Endothelial cell of coronary artery (primary cell): ENCODE measurements at places on chromosomes 5 and 9. TPM values are rescaled to one million over a fixed set of nuclear protein-coding genes. Genes with fewer than 3 reads are reported as not detected.

Gene ZBED3
- total RNA-seq, result 0.90 and 1.3 TPM in 2 replicates

Gene NR5A1
- total RNA-seq, result not detected in 2 replicates

Gene BTNL8
- total RNA-seq, result not detected in 2 replicates

Gene ZNF454
- total RNA-seq, result 1.2 TPM in 1 of 2 replicates, not detected in the other

Gene CER1
- total RNA-seq, result not detected in 2 replicates
